Memory B cell (primary cell): ENCODE measurements at places on chromosomes 2 and 18.
A peak's percentile ranks its signal among the peaks of the same experiment; 100 is the strongest.

DNA sequence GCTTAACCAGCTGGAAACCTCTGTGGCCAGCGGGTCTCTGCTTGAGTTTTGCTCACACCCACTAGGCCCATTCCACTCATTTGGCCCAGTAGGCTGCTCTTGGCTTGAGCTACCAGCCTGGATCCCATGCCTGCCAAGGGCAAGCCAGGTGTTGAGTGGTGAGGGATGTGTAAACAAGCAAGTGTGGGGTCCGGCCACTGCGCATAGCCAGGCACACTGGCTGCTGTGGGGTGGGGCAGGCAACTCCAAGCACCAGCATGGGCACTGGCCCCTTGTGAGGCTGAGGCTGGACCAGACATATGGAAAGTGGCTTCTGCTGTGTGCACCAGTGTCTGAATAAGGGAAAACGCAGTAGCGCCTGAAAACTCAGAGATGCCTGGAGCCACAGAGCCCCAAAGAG, 732.7 kb downstream of the NR4A2 start:
- no peaks in the 10 kb centered on the region for H3K27me3 ChIP-seq
- DNase-seq: no peak
- H3K4me3 ChIP-seq: no peak overlapping the region
- no peak overlapping the region for H3K27ac ChIP-seq
- no peaks in the 10 kb centered on the region for H3K36me3 ChIP-seq

- no peaks in the 10 kb centered on the region for H3K36me3 ChIP-seq
- no peak overlapping the region for H3K27ac ChIP-seq
Observed at GRCh38 chr18:71505526-71505925, 1038.6 kb downstream of the CBLN2 start.

DNA sequence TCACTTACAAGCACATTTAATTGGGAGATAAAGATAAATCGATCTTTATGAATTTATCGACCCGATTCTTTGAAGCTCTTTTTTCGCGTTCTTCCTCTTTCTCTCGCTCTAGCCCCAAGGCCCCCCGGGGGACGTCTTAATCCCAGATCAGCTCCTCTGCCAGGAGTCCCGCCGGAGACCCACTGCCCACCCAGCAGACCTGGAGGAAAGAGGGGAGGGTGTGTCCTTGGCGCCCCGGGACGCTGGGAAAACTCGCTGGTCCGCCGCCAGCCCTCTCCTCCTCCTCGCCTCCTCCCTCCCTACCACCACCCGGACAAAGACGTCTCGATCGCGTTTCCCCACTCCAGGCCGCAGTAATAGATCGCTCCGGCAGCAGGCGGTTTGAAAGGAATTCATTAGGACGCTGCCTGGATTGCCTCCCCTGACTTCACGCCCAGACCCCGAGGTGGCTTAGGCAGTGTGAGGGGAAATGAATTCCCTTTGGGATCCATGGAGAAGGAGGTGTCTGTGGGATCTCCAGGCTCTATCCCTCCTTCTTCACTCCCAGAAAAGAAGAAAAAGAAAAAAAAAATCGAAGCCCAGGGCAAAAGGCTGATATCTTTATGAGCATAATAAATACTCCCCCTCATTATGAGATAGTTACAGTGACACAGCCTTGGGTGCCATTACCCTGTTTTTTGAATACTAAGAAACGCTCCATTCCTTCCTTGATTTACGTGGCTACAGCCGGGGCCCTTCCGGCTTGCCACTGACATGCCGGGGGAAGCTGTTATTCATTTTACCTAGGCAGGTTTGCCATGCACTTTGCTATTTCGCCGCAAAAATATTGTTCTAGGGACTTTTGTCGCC, 1.8 kb upstream of the GBX2 start:
- peaks cover 17% of the 10 kb centered on the region for H3K27me3 ChIP-seq
- no peak overlapping the region for H3K27ac ChIP-seq
- no peak for DNase-seq
- no peaks in the 10 kb centered on the region for H3K36me3 ChIP-seq
- peaks cover 4% of the 10 kb centered on the region for H3K4me1 ChIP-seq

- H3K27ac ChIP-seq: no peak overlapping the region
- H3K4me3 ChIP-seq: no peak overlapping the region
- H3K4me1 ChIP-seq: no peaks in the 10 kb centered on the region
Observed at GRCh38 chr2:72956936-72957335, 39.6 kb downstream of the EMX1 start.

DNA sequence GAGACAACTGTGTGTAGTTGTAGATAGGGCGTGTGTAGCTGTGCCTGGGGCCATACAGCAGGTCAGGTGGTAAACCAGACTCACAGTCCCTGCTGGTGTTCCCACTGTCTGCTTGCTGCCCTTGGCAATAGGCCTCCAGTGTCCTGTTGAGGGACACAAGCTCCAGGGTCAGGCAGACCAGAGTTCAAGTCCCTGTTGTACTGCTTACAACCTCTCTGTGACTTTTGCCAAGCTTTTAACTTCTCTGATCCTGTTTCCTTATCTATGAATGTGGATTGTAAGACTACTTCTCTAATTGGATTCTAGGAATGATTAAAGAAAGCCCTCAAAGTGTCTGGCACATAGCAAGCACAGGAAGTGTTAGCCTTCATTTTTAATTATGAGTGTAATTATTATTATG, 68.6 kb downstream of the MERTK start:
- DNase-seq: no peak
- H3K27me3 ChIP-seq: peaks cover 3% of the 10 kb centered on the region
- H3K27ac ChIP-seq: no peak overlapping the region
- no peaks in the 10 kb centered on the region for H3K4me1 ChIP-seq

GRCh38 chr2:241877989-241878970, 8.8 kb downstream of the RTP5 start:
- H3K4me1 ChIP-seq: peaks cover 26% of the 10 kb centered on the region
- no peaks in the 10 kb centered on the region for H3K27me3 ChIP-seq
- peak; percentile 74 for DNase-seq
- H3K27ac ChIP-seq: no peak overlapping the region
- H3K36me3 ChIP-seq: peaks cover 2% of the 10 kb centered on the region

GRCh38 chr2:10834068-10834655, 21.6 kb upstream of the PDIA6 start:
- no peak overlapping the region for H3K27ac ChIP-seq
- DNase-seq: no peak
- H3K36me3 ChIP-seq: no peaks in the 10 kb centered on the region
- no peak overlapping the region for H3K4me3 ChIP-seq
- peaks cover 2% of the 10 kb centered on the region for H3K4me1 ChIP-seq
